AG20443 (cell line): ENCODE measurements at places on chromosomes 2 and 18.
A peak's percentile ranks its signal among the peaks of the same experiment; 100 is the strongest.

- DNase-seq: peak; percentile 31
These were observed 133.7 kb downstream of the FBXO15 start for GRCh38 chr18:74013955-74014354.

DNA sequence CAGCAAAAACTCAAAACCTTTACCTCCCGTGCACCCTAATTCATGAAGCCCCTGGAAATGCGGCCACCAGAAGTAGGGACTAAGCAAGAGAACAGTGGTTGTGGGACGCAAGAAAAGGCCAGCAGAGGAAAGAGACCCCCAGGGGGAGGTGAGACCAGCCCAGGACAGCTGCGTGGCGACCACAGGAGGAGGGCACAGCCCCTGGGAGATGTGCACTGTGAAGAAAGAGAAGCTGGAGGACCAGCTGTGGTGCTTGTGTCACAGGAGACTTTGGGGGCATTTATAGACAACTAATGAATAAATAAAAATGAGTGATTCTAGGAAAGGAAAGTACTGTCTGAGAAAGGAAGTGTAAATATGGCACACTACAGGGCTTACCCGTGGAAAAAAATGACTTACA is 263.8 kb downstream of the EIPR1 start:
- DNase-seq: no peak

DNA sequence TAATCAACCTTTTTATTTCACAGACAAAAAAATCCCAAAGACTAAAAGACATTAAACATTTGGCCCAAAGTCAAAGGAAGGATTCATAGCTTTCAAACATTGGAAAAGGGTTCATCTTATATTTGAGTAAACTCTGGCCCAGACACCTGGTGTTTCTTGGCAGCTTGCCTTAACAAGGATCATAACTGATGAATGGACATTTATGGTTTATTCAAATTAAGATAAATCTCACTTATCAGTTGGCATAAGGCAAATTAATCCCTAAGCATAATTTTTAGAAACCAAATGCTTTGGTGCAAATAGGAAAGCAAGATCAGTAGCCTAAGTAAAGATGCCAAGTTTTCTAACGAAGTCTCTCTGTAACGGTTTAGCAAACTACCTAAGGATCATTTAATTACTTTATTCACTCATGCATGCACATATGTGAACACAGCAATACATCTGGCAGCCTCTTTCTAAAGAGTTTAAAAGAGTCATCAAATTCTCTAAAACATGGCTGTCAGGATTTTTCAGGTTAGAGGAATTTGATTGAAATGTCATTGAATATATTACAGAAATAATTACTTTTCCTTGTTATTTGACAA is 323.4 kb upstream of the RBMS1 start:
- no peak for DNase-seq

GRCh38 chr2:200476836-200477235 is 33.0 kb downstream of the KCTD18 start:
- no peak for DNase-seq

GRCh38 chr2:203446071-203446481 is 89.0 kb downstream of the RAPH1 start:
- DNase-seq: no peak

DNA sequence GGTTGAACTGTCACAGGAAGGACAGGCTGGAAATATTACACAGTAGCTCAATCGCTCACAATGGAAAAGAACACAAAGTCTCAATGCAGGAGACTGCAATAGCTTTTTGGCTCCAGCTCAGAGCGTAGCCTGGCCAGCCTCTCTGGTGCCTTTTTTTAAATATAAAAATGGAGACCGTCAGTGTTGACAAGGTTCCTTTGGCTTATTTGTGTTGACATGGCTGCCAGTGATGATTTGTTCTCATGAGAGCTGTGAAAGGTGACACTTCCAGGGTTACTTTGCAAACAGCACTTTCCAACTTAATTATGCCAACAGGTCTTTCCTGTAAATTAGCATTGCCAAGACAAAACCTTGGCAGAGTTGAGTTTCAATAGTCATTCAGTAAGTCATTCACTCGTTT is 70.8 kb downstream of the KCNE4 start:
- DNase-seq: no peak

- DNase-seq: no peak
These were observed 174.8 kb downstream of the EN1 start for GRCh38 chr2:118672571-118673158.

DNA sequence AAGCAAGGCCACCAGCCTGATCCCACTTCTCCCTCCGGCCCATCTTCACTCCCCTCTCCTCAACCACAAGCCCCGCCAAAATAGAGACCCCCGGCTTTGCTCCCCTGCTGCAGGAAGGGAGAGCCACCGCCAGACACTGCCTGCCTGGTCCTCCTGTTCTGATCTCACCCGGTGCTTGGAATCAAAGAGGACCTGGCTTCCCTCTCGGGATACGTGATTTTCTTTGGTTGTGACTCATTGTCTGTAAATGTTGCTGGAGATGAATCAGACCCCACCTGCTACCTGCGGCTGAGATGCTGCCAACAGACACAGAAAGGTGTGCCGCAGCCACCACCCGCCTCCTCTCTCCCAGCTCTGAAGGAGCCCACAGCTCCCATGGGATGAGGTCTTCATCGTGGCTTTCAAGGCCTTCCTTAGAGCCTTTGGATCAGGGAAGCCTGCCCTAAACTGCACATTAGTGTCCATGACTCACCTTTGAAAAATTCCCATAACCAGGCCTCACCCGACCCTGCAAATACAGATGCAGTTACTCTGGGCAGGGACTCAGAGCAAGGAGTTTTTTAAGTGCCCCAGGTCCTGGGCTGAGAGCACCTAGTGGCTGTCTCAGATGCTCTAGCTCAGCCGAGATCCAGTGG is 79.4 kb upstream of the ZNF532 start:
- peak; percentile 73 for DNase-seq
